ENCODE measurements at places on chromosomes 16 and 17. TPM values are rescaled to one million over a fixed set of nuclear protein-coding genes. Genes with fewer than 3 reads are reported as not detected.

GRCh38 chr16:10664720-10665126 is 30.0 kb downstream of the TEKT5 start:
- DNase-seq = no peak

- DNase-seq = no peak
These were observed 2.5 kb upstream of the ZNF423 start for GRCh38 chr16:49858200-49859124.

KIF2B gene
- not detected for total RNA-seq

GRCh38 chr16:58365623-58366022 is 26.6 kb upstream of the GINS3 start:
- DNase-seq = no peak

DNA sequence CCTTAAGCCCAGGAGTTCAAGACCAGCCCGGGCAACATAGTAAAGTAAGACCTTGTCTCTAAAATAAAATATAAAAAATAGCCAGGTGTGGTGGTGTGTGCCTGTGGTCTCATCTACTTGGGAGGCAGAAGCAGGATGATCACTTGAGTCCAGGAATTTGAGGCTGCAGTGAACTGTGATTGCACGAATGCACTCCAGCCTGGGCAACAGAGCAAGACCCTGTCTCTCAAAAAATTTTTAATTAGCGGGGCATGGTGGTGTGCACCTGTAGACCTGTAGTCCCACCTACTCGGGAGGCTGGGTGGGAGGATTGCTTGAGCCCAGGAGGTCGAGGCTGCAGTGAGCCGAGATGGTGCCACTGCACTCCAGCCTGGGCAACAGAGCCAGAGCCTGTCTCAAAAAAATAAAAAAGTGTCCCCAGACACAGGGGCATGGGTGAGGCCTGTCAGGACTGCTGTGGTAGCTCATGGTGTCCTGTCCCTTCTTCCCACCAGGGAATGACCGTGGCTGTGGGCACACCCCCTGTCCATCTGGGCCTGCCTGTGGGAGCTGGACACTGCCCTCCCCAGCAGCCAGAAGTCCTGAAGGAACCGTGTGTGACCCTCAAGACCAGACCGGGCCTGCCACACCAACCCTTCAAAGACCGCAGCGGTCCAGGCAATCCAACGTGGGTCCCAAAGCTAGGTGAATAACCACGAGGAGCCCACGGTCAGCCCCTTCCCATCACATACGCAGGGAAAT is 30.8 kb upstream of the GAA start:
- no peak for DNase-seq

GRCh38 chr16:82451449-82451848 is 175.3 kb upstream of the CDH13 start:
- no peak for DNase-seq

DNA sequence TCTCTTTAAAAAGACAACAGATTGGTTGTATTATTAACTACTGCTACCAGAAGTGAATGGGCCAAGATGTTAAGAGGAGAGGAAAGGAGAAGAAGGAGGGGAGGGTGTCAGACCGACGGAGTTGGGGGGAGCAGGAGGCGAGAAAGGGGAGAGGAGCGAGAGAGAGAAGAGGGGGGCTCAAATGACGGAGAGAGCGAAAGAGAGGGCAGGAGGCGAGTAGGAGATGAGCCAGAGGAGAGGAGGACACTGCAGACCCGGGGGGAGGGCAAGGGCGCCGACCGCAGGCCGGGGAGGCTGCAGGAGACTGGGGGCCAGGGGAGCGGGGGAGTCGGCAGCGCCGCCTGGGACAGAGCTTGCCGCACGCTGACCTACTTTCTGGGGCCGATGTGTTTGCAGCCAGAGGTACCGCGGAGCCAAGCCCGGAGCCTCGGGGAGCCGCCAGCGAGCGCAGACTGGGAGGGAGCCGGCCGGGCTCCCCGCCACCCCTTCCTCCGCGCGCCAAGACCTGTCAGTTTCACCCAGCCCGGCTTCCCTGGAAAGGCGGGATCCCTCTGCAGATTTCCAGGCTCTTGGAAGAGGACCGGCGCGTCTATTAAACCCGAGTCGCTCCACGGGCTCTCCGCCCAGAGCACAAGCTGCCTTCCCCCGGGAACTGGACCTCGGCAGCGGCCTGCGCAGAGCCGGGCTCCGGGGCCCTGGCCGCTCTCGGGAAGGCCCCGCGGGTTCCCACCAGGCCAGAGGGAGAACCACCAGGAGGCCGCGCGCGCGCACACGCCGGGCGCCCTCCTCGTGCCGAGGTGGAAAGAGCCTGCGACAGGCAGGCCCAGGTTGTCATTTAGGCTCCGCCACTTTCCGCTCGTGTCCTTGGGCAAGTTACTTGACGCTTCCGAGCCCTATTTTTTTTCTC is 74.6 kb downstream of the CMC2 start:
- no peak for DNase-seq

HERPUD1 gene
- 127 TPM for total RNA-seq

KRT31 gene
- not detected for total RNA-seq

GRCh38 chr17:7367083-7367482 is 12.1 kb downstream of the TMEM95 start:
- DNase-seq = no peak
